ENCODE measurements at places on chromosomes 13 and 19.

GRCh38 chr19:55691561-55692481, 16.8 kb downstream of the EPN1 start:
- DNase-seq = no peak

DNA sequence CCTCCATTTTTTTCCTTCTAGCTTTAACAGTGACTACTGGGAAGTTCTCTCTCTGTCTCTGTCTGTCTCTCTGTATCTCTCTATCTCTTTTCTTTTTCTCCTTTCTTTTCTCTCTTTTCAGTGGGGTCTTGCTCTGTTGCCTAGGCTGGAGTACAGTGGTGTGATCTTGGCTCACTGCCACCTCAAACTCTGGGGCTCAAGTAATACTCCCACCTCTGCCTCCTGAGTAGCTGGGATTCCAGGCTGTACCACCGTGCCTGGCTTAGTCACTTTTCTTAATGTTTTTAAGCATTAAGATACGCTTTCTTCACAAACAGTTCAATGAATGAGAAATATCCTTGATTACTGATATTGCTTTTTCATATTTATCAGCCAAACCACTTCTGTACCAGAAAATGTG, 13.1 kb downstream of the PCCA start:
- no peak for DNase-seq

DNA sequence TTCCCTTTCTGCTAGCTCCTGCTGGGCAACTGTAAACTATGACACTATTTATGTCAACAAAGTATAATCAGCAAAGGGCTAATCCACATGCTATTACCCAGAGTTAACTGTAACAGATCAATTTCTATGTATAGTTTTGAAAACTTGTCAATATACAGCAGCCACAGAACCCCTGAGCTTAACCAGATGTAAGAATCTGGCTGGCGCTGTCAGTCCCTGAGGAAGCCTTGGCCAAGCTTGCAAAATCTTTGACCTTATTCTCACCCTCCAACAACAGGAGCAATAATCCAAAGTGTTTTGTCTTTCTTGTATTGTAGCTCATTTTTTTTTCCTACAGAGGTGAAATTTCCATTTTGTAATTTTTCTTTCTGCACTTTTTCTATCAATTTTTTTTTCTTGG, 1230.1 kb upstream of the SLC10A2 start:
- DNase-seq = no peak

DNA sequence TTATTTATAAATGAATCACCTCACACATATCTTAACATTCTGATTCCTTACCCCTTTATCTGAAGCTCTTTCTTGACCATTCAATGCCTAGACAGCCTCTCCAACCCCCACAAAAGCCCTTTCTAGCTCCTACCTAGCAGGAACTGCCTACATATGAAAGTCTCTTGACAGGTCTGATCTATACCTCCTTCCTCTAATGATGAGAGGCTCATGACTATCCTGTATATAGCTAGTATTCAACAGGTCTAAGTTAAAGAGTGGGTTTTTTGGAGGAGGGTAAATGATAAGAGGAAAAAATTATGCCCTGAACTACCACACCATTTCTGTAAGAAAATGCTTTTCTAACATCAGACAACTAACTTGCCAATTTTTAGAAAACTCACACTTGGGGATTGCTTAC, 47.0 kb downstream of the RBM26 start:
- no peak for DNase-seq

- no peak for DNase-seq
These were observed 1471.7 kb upstream of the PRR20A start for GRCh38 chr13:55669051-55669450.

DNA sequence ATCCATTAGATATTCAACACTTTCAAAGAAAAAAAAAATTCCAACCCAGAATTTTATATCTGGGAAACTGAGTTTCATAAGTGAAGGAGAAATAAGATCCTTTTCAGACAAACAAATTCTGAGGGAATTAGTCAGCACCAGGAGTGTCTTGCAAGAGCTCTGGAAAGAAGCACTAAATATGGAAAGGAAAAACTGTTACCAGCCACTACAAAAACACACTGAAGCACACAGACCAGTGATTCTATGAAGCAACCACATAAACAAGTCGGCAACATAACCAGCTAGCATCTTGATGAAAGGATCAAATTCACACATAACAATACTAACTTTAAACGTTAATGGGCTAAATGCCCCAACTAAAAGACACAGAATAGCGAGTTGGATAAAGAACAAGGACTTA, 368.4 kb upstream of the MIR17HG start:
- no peak for DNase-seq

- no peak for DNase-seq
These were observed 17.3 kb downstream of the ANKRD24 start for GRCh38 chr19:4199699-4200293.

DNA sequence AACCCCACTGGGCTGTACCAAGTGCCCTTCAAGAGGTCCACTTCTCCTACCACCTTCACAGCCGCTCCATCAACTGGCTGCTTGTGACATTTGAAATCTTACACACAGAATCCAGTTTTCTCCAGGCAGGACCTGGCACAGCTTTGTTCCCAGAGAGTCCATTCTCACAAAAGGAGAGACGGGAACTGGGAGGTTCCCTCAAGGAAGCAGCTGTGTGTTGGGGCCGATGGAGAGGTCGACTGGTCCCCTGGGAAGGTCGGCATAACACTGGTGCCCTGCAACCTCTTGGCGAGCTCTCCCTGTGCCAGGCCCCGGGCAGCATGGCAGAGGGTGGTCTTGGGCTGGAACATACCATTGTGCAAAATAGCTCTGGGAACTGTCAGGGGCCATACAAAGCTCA, 21.5 kb downstream of the ELL start:
- DNase-seq = no peak

DNA sequence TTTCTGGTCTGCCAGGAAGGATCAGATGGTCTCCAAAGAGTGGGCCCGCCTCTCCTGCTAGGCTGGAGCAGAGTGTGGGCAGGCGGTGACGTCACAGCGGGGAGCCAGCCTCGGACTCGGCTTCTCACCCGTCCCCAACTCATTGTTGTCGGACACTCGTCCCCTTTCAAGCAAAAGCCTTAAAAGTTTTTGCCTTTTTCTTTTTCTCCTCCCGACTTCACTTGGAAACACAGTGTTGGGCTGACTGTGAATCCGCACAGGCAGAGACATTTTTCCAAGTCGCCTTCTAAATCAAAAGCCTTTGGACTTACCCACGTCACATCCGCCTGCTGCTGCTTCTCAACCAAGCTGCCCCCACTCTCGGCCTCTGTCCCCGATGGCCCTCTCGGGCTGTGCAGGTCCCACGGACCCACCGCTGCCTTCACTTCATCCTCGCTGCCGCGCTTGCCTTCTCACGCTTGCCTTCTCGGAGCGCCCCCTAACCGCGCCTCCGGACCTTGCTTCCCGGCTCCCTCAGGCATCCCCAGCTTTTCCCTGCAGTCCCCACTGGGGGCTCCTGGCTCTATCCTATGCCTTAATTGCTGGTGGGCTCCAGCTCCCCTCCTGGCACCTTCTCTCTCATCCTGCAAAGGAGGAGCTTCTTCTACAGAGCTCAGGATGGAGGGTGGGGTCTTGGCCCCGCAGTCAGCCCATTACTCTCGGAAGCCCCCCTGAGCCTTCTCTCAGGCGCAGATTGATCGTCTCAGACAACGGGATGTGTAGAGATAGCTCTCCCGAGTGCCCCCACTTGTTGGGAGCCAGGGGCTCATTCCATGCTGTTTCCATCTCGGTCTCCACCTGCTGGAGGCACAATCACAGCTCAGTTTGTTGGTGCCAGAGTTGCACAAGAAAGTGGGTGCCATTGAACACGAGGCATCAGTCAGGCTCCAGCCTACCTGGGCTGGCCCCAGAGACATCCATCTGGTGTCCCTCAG, 3.9 kb upstream of the ZNF135 start:
- DNase-seq = no peak

DNA sequence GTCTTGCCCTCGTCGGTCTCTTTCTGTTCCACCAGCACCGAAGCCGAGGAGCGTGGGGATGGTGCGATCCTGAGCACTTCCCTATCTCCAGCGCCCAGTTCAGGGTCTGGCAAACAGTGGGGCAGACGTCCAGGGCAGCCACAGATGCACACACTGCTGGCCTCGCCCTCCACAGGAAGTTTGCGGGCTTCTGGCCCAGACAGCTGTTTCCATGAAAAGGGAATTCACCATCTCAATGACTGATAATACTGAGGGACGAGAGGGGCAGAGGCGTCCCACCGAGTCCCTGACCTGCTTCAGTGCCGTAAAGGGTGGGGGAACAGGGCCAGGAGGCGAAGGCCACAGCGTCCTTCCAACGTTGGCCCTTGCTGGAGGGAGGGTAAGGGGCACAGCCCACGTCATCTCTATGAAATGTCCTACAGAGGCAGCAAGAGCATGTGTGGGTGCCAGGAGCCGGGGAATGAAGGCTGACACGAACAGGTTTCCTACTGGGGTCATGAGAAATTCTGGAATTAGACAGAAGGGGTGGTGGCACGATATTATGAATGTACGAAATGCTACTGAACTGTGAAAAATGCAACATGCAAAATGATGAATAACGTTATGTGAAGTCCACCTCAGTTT, 19.5 kb downstream of the SHC2 start:
- DNase-seq = no peak

- no peak for DNase-seq
These were observed 3.9 kb downstream of the COG3 start for GRCh38 chr13:45468635-45469034.

- DNase-seq = no peak
These were observed 1539.4 kb downstream of the EFNB2 start for GRCh38 chr13:104996022-104996421.

DNA sequence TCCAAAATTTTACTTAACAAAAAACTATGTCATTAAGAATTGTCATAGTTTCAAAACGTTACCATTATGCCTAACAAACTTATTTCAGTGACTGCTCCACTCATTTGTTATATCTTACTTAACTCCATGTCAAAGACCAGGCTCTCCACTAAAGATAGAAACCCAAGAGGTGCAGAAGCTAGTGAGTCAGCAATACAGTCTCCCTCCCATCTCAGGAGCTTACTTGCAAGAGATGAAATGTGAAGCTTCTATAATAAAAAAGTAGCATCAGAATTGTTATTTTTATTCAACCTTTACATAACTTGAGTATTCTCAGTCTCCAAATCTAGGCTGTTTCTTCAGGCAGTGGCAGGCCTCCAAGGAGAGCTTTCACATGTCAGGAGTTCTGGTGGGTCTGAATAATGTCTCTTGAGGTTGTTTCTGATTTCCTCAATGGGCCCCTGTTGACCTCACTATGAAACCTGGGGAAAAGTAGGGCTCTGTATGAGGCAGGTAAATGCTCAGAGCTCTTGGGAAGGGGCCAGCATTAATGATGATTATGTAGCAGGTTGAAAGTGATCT, 242.0 kb downstream of the NDFIP2 start:
- DNase-seq = no peak

- no peak for DNase-seq
These were observed 170.5 kb downstream of the SHISA2 start for GRCh38 chr13:25881136-25881926.

DNA sequence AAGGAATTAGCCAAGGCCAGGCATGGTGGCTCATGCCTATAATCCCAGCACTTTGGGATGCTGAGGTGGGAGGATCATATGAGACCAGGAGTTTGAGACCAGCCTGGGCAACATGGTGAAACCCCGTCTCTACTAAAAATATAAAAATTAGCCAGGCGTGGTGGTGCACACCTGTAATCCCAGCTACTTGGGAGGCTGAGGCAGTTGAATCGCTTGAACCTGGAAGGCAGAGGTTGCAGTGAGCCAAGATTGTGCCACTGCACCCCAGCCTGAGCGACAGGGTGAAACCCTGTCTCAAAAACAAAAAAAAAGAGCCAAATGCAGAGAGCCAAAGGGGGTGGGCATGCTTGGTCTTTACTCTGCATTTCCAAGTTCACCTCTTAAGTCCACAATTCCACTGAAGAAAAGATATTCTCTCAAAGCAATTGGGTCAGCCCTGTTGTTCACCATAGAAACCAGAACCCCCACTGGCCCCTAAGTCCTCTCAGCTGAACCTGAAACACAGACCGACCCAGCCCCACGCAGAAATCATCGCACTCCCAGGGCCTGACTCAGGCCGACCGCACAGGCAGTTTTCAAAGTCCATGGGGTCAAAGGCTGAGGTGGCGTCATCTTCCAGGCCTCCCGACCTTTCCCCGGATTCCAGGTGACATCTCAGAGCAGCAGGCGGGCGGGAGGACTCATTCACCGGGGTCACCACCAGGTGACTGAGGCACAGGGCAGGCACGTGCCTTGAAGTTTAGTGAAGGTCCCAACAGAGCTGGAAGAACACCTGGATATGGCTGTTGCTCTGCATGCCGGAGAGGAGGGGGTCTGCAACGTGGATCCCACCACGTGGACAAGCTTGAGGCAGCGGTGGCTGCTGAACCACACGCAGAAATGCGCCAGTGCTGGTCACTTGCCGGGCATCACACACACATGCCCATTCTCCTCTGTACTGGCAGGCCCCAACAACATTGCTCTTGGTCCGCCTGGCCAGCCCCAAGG, 33.1 kb downstream of the SLC25A42 start:
- no peak for DNase-seq

DNA sequence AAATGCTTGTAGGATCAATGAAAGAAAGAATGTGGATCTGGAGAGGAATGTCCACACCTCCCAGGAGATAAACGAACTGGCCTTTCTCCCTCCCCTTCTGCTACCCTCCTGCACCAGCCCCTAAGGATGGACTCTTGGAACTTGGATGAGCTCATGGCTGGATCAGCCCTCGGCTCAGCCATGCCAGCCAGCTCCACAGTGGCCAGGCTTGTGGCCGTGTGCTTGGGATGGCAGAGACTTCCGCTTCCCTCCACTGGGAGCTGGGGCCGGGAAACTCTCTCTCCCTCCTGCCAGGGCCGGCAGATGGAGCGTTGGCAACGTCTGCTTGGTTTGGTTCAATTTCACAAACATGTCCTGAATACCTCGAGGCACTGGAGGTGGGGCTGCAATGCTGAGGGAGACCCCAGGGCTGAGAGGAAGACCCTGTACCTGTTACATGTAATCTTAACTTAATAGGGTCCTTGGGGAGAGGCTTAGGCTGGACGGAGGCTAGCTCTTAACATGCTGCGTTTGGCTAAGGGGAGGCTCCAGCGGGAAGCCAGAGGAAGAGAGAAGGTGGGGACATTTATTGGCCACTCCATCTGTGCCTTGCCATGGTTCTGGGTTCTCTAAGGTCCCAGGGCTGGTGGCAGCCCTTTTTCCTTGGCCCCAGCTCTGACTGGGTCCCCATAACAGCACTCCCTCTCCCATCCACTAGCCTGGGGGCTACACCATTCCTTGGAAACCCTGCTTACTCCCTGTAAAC, 152.5 kb downstream of the IER2 start:
- DNase-seq = no peak

GRCh38 chr19:572743-573518, 535 bp downstream of the BSG start:
- DNase-seq = no peak

- peak; percentile 6 for DNase-seq
These were observed 4.3 kb upstream of the LATS2 start for GRCh38 chr13:21065686-21066085.

GRCh38 chr19:29364999-29365398, 152.0 kb upstream of the UQCRFS1 start:
- no peak for DNase-seq
